ENCODE measurements at places on chromosomes 11 and 22. TPM values are rescaled to one million over a fixed set of nuclear protein-coding genes. Genes with fewer than 3 reads are reported as not detected.

The CASP4 gene
- 0.27 TPM for total RNA-seq

The BAIAP2L2 gene
- total RNA-seq, result 0.13 TPM

The OR51B4 gene
- total RNA-seq, result 48.2 TPM

The CBX7 gene
- 4.1 TPM for total RNA-seq

The PRMT3 gene
- total RNA-seq, result 43.2 TPM

The OR9G4 gene
- not detected for total RNA-seq

The SMTNL1 gene
- not detected for total RNA-seq

The ABTB2 gene
- 0.29 TPM for total RNA-seq

The OR8A1 gene
- 1.4 TPM for total RNA-seq

The AIFM3 gene
- total RNA-seq, result 0.20 TPM

The CAPN5 gene
- 0.40 TPM for total RNA-seq

The SPON1 gene
- 0.07 TPM for total RNA-seq

The PRR5 gene
- total RNA-seq, result 26.2 TPM

The SEPTIN5 gene
- total RNA-seq, result 195 TPM

- DNase-seq, result no peak
These were observed 182.5 kb downstream of the TTC28 start for GRCh38 chr22:28497188-28497587.

GRCh38 chr11:113373306-113373705 lies 14.3 kb upstream of the ANKK1 start:
- no peak for DNase-seq

- no peak for DNase-seq
These were observed 79.4 kb upstream of the LMO1 start for GRCh38 chr11:8342821-8343681.

- DNase-seq, result no peak
These were observed 34.6 kb upstream of the SC5D start for GRCh38 chr11:121257976-121258375.

DNA sequence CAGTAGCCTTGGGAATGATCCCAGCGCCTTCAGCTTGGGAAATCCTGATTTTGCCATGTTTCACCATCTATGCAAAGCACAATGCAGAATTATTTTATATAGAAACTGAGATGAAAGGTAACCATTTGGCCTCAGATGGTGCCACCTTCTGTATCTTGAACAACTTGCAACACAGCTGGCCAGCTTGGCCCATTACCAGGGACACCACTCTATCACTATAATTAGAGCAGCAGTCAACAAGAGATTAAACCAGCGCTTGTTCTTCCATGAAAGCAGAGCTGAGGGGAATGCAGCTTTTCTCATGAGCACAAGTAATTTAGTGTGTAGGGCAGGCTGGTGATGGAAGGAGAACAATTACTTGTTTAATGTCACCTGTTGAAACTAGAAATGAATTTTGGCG lies 6.7 kb upstream of the ZDHHC13 start:
- DNase-seq, result no peak

GRCh38 chr11:106306942-106307341 lies 229.5 kb downstream of the AASDHPPT start:
- DNase-seq, result no peak

DNA sequence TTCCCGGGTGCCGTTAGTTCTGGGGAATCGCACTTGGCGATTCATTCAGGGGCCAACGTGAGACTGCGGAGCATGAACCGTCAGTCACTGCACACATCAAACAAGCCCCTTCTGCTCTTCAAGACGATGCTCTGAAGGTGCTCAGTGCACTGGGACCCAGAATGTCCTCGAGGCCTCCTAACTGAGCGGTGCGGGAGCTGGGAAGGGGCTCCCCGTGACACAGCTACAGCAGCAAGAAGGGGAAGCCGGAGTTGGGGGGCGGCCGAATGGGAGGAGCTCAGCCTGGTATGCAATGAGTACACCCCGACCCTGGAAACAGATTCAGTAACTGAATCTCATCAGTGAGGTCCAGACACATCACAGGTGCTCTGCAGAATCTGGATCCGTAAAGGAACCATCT lies 150.8 kb downstream of the SHANK2 start:
- DNase-seq, result no peak

GRCh38 chr11:116641561-116642045 lies 131.2 kb downstream of the BUD13 start:
- peak; percentile 42 for DNase-seq

GRCh38 chr11:44651535-44652155 lies 75.1 kb upstream of the TSPAN18 start:
- DNase-seq, result no peak

DNA sequence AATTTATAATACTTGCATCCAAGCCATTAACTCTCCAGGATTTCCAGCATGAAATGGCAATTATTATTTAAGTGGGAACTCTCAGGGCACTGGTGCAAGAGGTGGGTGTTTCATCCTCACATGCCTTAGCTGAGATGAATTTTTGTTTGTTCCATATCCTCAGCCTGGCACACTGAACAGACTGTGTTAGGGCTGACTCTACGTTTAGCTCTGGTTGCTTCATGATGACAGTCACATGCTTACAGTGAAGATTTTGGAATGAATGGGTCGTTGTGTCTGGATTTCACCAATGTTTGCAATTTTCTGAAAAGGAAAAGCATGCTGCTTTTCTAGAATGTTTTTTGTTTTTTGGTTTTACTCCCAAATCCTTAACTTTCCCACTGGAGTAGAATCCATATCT lies 246.6 kb downstream of the INSC start:
- DNase-seq, result no peak

- DNase-seq, result no peak
These were observed 263.0 kb downstream of the OPCML start for GRCh38 chr11:133269267-133269666.

DNA sequence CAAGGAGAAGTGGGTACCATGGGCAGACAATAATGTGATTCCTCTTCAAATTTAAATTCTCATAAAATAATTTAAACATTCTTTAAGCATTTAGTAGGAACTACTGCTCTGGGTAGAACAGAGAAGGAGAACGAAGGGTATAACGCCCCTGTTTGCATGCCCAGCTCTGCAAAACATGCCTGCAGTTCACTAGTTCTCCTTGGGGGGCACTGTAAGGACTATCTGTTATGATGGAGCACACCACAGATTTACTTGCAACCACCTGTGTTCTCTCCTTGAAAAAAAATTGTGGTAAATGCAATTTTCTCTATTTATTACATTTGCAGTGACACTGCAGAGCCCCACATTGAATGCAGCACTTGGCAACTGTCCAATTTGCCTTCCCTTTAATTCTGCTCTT lies 100.3 kb downstream of the GUCY1A2 start:
- peak; percentile 40 for DNase-seq

- no peak for DNase-seq
These were observed 129.9 kb downstream of the NAV2 start for GRCh38 chr11:19842505-19842904.

DNA sequence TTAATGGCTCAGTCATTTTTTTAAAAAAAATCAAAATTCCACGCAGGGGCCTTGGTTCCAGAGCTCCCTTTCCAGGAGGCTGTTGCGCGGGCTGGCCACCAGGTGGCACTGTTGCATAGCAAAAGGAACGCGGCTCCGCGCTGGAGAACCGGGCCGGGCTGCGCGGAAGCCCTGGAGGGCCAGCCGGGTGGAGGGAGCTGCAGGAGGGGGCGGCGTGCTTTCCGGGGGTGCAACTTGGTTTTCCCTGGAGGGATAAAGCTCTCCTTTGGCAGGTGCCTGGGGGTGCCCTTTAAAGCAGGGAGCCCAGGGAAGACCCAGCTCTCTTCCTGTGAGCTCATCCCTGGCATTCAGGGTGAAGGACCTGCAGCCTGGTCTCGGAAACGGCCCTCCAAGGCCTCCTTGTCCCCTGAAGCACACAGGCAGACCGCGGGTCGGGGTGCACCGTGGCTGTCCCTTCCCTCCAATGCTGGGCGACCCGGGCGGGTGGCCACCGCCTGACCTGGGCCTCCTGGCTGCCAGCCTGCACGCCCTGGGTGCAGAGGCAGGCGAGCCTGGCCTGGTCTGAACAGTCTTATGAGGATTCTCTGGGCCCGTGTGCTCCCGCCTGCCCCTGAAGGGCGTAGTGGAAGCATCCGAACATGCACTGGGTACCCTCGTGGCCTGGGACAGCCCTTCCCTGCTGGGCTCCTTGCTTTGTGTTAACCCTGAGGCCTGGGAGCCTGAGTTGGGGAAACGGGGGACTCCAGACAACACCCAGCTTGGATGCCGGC lies 23.4 kb downstream of the KRTAP5-5 start:
- peak; percentile 91 for DNase-seq

DNA sequence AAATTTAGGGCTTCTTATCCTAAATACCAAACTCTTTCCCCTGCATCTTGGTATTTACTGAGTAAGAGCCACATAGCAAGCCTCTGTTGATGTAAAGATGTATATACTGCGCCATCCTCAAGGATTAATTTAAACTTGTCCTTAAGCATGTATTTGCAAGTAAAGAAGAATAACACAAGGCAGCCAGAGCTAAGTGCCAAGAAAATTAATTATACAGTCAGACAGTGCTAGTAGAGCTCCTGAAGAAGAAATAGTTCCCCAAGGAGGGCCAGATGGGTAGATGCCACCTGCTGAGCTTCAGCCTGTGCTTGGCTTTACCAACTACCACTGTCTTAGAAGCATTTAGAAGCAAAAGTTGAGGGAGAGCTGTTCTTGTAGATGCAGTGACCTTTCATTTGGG lies 470.0 kb downstream of the BUD13 start:
- no peak for DNase-seq

DNA sequence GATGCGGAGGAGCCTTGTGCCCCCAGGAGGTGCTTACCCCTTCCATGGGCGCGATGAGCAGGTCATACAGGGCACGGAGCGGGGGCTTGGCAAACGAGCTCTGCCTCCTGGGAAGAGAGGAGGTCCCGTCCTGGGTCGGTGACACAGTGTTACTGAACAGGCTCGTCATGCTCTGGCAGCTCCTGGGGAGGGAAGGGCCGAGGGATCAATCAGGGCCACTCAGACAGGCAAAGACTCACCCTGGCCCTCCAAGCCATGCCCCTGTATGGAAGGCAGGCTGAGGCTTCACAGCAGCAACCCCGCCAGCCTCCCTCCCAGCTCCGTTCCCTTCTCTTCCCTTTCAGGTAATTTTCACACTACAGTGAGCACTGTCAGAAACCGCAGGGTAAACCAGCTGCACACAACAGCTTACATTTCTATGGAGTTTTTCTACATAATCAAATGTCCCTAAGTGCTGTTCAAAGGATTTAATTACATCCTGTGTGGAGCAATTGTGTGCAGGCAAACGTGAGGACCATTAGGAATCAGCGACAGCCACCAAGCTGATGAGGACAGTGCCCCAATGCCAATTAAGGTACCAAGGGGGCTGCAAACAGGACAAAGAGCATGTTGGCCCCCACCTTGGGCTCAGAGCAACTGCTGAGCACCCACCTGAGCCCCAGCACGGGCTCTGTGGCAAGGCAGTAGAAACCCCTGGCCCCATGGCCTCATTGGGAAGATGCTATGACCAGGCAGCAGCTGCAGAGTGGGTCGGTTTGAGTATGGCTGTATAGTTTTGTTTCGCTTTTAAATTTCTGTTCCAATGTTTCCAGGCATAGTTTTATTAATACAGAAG lies 95.4 kb upstream of the PITPNB start:
- no peak for DNase-seq

- DNase-seq, result no peak
These were observed 148.3 kb upstream of the POU2AF2 start for GRCh38 chr11:111097191-111097590.

DNA sequence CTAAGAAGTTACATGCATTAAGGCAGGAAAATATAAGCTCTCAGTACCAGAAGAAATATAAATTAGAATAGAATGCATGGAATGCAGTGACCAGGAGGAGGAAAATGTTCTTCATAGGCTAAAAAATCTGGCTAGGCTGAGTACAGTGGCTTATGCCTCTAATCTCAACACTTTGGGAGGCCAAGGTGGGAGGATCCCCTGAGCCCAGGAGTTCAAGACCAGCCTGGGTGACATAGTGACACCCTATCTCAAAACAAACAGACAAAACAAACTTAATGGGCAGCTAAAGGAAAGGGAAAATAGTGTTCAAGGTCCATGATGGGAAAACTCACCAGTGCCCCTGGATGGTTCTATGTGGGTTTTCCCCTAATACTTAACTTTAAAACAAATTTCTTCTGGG lies 78.3 kb upstream of the RASSF10 start:
- DNase-seq, result no peak

- DNase-seq, result no peak
These were observed 123.3 kb downstream of the PAX6 start for GRCh38 chr11:31687861-31688260.

GRCh38 chr22:44670220-44670988 lies 31.6 kb upstream of the PRR5 start:
- no peak for DNase-seq

GRCh38 chr11:120759046-120759445 lies 247.5 kb downstream of the GRIK4 start:
- no peak for DNase-seq

GRCh38 chr11:112797092-112797491 lies 164.1 kb upstream of the NCAM1 start:
- no peak for DNase-seq

DNA sequence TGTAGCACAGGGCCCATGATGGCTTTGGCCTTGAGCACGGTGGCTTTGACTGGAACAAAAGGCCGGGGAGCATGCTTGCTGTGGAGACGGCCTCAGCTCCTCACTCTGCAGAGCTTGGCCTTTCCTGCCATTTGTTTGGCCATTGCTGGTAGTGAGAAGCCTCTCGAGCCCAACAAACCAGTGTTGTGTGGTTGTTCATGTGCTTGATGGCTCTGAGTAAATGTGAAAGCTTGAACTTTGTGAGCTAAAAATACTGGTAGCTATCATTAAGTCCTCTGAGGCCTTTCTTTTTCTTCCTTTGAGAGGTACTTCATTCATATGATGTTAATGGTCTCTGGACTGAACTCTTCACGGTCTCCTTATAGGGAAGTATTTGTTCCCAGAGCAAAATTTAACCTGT lies 39.6 kb downstream of the NAT10 start:
- no peak for DNase-seq
